ENCODE measurements at places on chromosomes 12 and 14.

DNA sequence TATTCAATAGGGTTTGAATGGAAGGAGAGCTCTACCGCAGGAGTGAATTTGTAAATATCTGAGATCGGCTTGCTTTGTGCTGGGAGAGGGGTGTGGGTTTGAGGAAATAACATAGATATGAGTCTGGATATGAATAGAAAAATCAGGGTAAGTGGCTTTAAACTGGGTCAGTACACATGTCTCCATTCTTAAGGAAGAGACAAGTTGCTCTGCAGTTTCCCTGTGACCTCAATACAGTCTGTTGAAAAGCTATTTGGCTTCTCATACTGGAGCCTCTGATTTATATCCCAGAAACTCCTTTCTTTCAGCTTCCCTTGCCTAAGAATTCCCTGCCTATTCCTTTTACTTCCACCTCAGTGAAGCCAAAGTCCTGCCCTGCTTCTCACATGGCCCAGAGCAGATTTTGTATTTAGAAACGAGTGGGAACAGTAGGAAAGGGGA lies 153.5 kb upstream of the ATF7IP start:
- no peak for DNase-seq

DNA sequence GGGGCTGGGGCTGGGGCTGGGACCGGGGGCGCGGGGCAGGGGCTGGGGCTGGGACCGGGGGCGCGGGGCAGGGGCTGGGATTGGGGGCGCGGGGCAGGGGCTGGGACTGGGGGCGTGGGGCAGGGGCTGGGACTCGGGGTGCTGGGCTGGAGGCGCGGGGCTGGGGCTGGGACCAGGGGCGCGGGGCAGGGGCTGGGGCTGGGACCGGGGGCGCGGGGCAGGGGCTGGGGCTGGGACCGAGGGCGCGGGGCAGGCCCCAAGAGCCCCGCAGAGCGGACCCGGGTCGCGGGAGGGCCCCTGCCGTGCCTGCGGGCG lies 452 bp downstream of the P2RX2 start:
- no peak for DNase-seq

DNA sequence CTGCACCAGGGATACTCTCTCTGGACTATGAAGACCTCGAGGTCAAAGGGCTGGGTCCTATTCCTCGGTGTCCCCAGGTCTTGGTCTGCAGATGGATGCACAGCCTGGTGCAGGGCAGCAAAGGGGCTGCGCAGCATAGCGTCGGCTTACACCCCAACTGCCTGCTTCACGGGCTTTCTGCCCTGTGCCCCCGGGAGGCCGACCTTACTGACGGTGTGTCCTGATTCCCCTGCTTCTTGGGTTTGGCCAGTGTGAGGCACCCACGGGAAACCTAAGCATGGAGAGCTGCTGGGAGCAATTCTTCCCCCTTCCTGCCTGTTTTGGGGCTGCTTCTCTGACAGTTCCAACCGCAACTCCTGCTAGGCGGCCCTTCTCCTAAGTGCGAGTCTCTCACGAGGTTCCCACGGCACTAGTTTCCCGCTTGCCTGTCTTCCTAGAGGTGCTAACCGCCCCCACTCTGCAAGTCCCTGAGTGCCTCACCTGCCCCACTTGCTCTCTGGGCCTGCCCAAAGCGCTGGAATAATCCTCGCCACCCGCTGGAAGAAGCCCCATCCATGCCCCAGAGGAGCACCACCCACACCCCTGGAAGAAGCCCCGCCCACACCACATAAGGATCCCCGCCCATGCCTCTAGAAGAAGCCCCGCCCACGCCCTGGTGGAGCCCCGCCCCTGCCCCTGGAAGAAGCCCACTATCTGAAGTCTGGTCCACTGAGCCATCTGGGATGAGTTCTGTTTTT lies 54.0 kb downstream of the PRIMA1 start:
- DNase-seq = no peak

DNA sequence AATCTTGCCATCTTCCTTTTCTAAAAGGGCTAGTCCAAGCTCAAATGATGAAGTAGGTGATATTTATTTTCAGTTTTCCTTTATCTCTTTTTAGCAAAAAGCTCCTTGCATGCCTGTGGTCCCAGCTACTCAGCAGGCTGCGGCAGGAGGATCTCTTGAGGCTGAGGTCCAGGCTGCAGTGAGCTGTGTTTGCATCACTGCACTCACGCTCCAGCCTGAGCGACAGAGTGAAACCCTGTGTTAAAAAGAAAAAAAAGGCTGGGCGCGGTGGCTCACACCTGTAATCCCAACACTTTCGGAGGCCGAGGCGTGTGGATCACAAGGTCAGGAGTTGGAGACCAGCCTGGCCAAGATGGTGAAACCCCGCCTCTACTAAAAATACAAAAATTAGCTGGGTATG lies 5.0 kb downstream of the TMEM116 start:
- no peak for DNase-seq

GRCh38 chr12:40192704-40193255 lies 32.0 kb upstream of the LRRK2 start:
- no peak for DNase-seq

GRCh38 chr14:70955543-70956480 lies 48.6 kb downstream of the PCNX1 start:
- no peak for DNase-seq

DNA sequence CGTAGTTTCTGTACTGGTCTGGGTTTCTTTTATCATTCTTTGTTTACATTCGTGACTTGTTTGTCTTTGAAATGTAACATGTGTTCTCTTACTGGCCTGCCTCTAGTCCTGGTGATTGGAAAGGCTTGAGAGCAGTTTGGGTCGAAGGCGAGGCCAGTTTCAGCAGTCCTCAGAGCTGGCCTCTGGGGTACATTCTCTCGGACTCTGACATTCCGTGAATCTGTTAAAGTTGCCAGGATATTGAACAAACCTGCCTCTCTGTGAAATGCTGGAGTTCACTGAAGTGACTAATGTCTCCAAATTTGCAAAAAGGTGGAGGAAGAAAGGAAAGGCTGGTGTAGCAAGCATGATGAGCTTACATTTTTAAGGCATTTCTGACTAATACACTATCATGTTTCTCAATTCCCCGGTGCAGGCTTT lies 1.5 kb downstream of the PLEKHA5 start:
- DNase-seq = no peak

- no peak for DNase-seq
These were observed 369.1 kb upstream of the NOVA1 start for GRCh38 chr14:26966908-26967307.

GRCh38 chr12:5507944-5508343 lies 76.0 kb downstream of the NTF3 start:
- no peak for DNase-seq

GRCh38 chr12:107404981-107405380 lies 280.6 kb upstream of the PWP1 start:
- DNase-seq = peak; percentile 16

DNA sequence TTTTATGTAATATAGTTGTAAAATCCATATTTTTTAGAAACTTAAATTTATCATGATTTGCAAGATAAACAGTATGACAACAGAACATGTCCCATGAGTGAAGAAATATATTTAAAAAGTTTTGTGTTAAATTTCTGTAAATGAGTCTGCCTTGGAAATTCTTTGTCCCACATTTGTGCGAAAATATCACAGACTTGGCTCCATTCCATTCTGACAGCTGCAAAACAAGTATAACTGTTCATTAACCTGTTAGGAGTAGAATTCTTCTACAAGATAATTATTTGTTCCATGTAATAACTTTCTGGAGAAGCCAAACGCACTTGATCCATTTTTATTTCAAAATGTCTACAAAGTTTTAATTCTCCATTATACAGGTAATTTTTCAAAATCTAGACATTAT lies 37.9 kb downstream of the MDM1 start:
- no peak for DNase-seq

DNA sequence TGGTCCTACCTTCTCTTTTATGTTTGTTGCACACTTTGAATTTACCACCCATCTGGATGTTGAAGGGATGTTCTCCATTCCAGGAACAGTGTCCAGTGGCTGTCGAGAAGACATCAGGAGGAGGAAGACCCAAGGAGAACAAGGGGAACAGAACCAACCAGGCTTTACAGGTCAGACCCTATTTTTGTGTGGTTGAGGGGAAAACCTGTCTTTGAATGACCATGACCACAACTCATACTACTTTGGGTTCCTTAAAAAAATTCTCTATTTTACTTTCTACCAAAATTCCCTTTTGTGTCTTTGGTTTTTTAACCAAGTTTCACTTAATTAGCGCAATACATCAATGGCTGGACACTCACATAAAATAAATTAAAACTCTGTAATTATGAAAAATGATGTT lies 78.7 kb downstream of the PLXNC1 start:
- DNase-seq = no peak

DNA sequence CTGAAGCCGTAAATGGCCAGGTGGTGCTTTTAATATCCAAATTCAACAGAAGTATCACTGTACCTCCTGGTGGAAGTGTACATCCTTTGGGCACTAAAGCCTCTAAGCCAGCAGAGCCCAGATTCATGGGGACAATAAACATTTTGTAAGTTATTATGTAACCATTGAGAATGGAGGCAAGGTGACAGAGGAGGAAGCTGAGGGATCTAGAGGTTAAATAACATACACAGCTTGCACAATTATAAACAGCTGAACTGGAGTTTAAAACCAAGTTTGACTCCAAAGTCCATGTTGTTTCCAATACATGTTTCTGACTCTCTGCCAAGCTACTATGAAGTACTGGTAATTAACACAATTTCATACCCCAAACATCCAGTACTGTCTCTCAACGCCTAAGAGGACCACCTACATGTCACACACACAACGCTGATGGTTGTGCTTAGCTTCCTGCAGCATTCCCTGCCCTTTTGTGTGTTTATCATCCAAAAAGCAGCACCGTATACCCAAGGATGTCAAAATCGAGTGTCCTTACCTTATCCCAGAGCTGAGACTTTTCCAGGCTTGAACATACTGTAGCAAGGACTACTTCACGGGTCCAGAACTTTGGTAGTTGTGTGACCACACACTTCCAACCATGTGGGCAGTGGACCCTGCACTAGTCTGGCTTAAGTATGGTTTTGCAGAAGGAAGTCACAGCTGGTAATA lies 41.3 kb downstream of the EGLN3 start:
- DNase-seq = no peak

DNA sequence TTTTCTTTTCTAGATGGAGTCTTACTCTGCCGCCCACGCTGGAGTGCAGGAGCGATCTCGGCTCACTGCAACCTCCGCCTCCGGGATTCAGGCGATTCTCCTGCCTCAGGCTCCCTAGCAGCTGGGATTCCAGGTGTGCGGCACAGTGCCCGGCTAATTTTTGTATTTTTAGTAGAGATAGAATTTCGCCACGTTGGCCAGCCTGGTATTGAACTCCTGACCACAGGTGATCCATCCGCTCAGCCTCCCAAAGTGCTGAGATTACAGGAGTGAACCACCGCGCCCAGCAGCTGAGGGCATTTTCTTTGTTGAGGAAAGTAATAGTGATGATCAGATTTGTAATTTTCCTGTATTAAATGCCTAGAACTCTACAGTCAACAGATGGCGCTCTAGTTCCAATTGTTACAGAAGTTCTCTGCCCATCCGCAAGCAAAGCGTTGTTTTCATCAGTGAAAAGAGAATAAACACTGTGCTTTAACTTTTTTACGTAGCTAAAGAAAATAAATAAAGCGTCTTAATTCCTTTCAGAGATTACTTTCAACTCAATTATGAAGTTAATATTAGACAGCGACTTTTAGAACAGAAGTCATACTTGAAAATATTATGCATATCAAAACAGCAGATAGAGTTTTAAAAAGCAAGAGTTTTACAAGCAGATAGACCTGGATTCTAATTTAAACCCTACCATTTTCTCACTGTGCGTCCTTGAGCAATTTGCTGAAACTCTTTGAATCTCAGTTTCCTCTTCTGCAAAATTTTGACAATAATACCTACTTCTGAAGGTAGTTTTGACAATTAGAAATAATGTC lies 335.1 kb downstream of the DUSP6 start:
- DNase-seq = peak; percentile 76

- no peak for DNase-seq
These were observed 203.0 kb downstream of the RBM19 start for GRCh38 chr12:113762882-113763816.

DNA sequence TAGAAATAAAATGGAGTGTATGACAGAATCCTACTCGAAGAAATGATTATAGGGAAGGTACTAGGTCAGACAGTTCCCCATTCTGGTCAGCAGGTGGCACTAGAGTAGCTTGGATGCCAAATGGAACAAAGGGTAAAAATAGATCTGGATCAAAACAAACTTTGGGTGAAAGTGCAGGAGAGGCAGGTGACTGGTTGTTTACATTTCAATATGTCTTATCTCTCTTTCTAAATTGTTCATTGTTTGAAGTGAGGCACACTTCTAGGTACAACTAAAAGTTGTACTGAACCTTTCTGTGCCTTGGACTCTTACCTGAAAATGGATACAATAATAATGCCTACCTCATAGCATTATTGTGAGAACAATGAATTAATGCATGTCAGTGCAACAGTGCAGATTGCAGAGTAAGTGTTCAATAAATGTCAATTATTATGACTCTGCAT lies 62.0 kb upstream of the OSBPL8 start:
- peak; percentile 47 for DNase-seq

DNA sequence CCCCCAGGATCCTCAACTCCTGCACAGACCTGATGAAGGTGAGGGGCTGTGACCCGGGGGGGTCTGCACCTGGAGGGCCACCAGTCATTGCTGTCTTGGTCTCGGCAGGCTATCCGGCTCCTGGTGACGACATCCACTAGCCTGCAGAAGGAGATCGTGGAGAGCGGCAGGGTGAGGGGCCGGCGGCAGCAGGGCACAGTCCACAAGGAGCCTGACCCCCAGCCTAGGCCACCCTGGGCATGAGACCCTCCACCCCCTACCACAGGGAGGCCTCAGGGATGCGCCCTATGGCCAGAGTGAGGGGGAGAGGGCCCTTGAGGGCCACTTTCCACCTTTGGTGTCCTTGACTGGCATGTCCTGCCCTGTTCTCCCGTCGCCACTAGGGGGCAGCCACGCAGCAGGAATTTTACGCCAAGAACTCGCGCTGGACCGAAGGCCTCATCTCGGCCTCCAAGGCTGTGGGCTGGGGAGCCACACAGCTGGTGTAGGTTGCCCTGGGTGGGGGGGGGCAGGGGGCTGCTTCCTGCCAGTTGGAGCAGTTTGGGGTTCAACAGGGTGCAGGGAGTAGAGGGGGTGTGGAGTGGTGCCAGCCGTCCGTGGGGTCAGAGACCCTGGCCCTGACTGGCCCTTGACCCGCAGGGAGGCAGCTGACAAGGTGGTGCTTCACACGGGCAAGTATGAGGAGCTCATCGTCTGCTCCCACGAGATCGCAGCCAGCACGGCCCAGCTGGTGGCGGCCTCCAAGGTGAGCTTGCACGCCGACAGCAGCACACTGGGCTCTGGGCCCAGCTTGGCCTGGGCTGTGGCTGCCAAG lies 25.0 kb downstream of the HIP1R start:
- no peak for DNase-seq

GRCh38 chr14:21322716-21323115 lies 42.8 kb downstream of the RPGRIP1 start:
- DNase-seq = no peak

GRCh38 chr12:91108196-91108755 lies 3.0 kb downstream of the LUM start:
- no peak for DNase-seq

- DNase-seq = no peak
These were observed at the start of gene NTN4 for GRCh38 chr12:95790033-95790916. TSS of gene NTN4 (minus strand) at chr12:95790764. CDS start at chr12:95790309, 455 bp downstream.

DNA sequence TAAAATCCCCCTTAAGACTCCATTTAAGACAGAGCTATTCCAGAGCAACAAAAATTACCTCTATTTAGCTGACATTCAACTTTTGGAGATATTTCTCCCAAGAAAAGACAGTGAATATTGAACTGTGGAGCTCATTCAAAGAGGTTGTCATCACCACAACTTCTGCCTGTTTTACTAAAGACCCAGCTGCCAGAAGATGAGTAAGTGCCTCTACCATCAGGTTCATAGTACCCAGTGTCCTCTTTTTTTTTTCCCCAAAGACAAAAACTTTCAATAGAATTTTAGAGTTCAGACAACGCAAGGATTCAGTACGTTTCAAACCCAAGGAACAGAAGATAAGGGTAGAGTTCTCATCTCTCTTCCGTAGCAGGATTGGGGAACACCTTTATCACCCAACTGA lies 461.3 kb downstream of the BCAT1 start:
- no peak for DNase-seq

Data from NCI-H2081 treated with DMSO at 0.1 percent for 48 hours (cell line).